Mesenteric fat pad (tissue), 1 donor: ENCODE measurements at places on chromosomes 6 and 20. TPM values are rescaled to one million over a fixed set of nuclear protein-coding genes. Genes with fewer than 3 reads are reported as not detected.

DNA sequence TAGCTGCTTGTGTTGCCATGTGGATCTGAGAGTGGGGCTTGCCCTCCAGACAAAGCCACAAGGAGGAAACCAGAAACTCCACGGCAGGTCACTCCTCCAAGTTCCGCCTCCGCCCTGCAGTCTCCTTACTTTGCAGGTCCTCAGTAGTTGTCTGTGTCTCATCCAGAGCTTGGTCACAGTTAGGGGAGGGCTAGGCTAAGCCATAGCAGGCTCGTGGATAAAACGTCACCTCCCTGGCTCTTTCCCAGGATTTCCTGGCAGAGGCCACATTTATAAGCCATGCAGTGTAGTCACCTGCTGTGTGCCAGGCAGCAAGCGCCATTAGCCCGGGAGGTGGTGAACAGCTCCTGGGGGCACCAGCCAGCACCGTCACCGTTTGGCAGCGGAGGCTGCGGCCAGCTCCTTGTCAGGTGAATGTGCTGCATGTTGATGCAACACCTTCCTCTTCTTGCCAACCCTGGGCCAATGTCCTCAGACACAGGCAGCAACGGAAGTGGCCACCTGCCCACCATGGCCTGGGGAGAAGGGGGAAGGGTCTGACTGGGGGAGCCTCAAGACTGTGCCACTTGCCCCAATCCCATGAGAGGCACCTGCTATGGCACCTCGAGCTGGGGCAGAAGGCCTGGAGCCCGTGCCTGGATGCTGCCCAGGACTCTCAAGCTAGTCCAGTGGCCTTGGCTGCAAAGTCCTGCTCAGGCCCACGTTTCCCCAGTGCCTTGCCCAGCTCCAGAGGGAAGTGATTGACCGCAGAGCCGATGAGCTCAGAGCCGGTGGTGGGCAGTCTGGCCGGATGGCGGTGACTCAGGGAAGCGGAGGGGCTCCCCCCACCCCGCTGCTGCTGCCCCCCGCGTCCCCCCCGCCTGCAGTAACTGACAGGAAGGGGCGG is 39.0 kb upstream of the SLCO4A1 start:
- no peak for DNase-seq

Gene SLC12A5
- 1.7 TPM for total RNA-seq

DNA sequence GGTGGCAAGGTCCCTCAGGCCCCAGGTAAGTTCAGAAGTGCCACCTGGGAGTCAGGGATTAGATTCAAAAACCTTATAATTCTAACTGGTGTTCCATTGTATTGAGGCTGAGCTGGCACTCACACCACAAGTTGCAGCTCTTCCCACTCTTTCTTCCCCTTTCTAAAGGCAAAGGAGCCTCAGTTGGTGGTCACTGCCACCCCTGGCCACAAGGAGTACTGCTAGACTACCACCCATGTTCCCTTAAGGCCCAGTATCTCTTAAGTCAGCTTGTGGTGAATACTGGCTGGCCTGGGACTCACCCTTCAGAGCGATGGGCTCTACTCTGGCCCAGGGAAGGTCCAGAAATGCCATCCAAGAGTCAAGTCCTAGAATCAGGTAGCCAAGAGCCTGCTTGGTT is 421.1 kb upstream of the KHDRBS2 start:
- DNase-seq = no peak

Gene RSPO3
- 30.4 TPM for total RNA-seq

DNA sequence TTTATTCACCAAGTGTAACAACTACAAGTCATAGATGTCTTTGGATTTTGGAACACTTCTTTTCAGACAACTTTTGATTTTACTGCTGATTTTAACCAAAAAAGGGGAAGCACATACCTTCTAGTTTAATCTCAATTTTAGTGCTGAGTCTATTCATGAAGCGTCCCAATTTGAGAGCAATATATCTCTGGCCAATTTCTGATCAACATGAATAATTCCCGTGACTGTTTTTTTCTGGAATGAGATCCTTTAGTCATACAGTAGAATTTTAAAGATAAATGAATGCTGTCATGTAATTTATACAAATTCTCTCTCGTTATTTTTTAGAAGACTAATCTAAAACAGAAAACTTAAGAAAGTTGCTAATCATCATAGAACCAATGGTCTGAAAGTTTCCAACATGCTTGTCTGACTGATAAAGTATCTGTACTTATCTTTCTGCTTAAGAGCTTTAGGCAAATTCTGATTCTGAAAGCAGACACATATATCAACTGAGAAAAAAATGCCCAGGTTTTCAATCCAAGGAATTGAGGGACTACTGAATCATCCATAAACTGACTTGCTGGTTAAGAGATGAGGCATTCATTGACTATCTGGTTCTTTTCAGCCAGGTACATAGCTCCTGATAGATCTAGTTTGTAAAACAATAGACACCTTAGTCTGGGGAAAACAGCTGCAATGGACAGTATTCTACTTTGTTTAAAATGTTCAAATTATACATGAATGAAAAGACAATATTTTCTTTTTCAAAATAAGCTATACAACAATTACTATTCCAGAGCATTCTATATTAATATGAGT is 657.5 kb downstream of the RFPL4B start:
- no peak for DNase-seq

DNA sequence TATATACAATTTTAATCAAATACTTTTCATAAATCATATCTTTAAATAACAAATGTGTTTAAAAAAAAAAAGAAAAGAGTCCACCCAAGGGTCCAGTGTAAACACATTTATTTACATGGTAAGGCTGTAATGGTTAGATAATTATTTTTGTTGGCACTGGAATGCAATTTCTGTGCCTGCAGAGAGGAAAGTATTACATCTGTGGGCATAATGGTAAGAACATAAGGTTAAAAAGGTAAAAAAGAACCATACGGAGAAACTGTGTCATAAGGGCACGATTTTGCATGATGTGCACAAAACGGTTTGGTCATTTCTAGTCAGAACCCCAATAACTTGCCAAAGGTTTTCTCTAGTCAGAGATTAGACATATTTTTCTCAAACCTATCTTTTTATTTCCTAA is 54.3 kb downstream of the RWDD2A start:
- no peak for DNase-seq

GRCh38 chr6:139522511-139523220 is 148.2 kb upstream of the CITED2 start:
- no peak for DNase-seq

Gene ATG5
- 31.2 TPM for total RNA-seq

DNA sequence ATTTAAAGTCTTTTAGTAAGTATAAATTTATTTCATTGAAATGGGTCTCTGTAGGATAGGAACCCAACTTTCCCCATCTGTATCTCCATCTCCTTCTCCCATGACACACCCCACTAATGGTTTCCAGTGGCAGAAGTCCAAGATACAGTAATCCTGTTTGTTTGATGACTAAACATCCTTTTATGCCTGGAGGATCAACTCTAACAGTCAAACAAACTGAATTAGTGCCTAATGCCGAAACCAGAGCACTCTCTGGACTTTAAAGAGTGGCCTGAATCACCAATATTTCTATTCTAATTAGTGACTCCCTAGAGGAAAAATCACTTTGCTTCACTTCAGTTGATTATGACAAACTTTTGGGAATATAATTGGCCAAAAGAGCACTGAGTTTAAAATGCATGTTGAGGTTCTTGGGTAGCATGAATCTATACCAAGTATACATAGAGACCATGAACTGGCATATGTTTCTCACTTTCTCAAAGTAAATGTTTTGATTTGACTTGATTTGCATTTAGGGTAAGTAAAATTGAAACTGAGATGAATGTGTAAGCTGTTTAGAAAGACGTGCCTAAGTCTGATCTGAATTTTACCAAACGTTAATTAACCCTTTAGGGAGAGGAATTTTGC is 776.4 kb upstream of the NRSN1 start:
- DNase-seq = no peak

Gene WFDC11
- not detected for total RNA-seq

GRCh38 chr6:15630202-15630601 is 32.6 kb downstream of the DTNBP1 start:
- no peak for DNase-seq

Gene ENPP5
- 0.67 TPM for total RNA-seq

DNA sequence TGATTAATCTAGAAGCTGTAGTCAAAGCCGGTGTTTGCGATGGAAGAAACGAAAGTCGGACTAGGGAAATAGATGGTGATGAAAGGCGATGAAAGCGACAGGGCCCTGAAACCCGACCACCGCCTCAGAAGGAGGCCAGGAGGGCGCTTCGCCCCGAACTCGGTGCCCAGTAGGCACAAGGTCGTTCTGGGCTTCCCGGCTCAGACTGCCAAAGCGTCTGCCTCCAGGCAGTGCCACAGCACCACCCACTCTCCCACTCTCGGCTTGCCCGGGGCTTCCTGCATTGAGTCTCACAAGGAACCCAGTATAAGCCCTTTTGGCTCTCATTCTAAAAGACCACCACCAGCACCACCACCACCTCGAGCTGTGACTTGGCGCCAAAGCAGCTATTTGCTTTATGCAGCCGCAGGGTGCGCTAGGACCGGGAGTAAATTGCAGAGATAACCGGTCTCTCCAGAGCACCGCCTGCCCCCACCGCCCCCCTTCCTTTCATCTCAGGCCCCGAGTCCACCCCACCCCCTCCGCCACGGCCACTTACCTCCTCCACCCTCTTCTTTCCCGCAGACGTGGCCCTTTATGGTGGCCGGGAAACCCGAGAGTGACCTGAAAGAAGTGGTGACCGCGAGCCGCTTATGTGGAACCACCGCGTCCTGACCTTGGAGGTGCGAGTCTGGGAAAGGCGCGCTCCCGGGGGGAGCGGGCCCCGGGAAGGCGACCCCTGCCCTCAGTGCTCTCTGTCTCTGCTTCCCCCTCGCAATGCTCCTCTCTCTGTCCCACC is 2.4 kb downstream of the TCF21 start:
- DNase-seq = no peak

Gene SAMD10
- total RNA-seq = 2.9 TPM

Gene PRELID3B
- total RNA-seq = 56.8 TPM

- no peak for DNase-seq
These were observed 74.7 kb downstream of the LAMA4 start for GRCh38 chr6:112179631-112180030.

GRCh38 chr6:88124925-88125557 is 41.1 kb downstream of the CNR1 start:
- no peak for DNase-seq

- DNase-seq = no peak
These were observed 149.5 kb downstream of the TMEM242 start for GRCh38 chr6:157173776-157174175.

Gene TSPO2
- total RNA-seq = not detected

GRCh38 chr20:22878166-22878565 is 156.9 kb upstream of the SSTR4 start:
- no peak for DNase-seq

DNA sequence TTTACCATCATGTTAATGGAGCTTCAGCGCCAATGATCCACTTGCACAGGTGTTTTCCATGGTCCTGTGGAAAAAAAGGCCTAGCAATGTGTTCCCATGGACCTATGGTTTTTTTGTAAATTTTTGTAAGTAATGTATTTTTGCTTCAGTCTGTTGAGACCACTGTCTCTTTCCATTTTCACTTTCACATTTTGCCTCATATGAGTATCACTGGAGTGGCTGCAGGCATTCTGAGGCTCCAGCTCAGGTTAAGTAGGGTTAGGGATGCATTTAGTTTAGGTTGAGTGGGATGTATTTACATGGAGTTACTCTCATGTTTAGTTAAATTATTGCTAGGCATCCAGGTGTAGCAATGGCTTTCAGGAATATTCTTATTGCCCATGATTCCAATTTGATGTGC is 19.2 kb upstream of the LMBRD1 start:
- no peak for DNase-seq

GRCh38 chr6:25975923-25976560 is 13.4 kb downstream of the TRIM38 start:
- DNase-seq = no peak
